ENCODE measurements at places on chromosomes 6 and 20.

GRCh38 chr6:21634582-21634981 is 41.0 kb downstream of the SOX4 start:
- no peak for DNase-seq

GRCh38 chr20:12207875-12208274 is 290.2 kb downstream of the BTBD3 start:
- no peak for DNase-seq

- DNase-seq: no peak
Observed at GRCh38 chr20:1468117-1468624, 1.5 kb upstream of the NSFL1C start.

DNA sequence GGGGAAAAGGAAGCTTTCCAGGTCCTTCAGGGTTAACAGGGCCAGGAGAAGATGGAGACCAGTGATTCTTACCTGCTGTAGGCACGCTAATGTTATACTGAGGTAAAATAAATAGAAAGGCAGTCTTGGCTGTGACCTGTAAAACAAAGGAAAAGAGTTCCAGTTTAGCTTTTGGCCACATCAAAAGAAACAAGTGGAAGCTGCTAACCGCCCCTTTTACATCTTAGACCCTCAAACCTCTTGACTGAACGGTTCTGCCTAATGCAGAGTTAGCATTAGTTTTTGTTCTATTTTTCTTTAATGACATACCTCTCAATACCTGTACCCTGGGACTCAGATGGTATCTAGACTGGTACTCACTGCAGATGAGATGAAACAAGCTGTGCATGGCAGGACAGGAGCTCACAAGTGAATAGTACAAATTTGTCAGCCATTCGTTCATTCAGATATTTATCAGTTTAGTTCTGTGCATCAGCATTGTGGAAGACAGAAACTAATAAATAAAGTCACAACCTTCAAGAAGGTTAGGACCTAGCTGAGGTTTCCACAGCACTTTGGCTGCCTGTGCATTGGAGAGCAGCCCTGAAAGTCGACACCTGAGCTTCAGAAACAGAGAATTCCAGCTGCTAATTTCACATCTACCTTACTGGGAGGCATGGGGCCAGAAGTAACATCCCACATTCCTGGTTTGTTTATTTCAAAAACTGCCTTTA is 41.0 kb downstream of the TRAM2 start:
- DNase-seq: no peak
